Stimulated activated CD8-positive, alpha-beta memory T cell treated with anti-CD3 and anti-CD28 coated beads, Interleukin-7, amount 100 ng/mL, for 48 hours (primary cell): ENCODE measurements at places on chromosomes 16 and 17.

- DNase-seq: no peak
Measured at GRCh38 chr17:2172999-2173398, 118.1 kb downstream of the HIC1 start.

- DNase-seq: no peak
Measured at GRCh38 chr16:53115773-53116172, 61.0 kb downstream of the CHD9 start.

DNA sequence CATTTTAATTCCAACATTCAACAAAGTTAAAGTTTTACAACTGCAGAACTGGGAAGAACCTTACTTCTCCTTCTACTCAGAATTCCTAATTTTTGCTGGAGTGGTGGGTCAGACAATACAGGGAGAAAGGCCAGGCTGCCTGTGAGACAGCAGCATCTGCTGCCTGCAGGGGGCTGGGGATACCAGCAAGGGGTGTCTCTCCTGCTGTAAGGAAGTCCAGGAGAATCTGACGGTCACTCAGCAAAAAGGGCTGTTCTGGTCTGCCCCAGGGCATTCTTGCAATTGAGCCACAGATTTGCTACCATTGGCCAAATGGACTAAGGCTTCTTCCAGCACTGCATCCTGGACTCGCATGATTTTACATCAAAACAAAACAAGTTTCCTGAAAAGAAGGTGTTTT is 426.6 kb upstream of the CDH11 start:
- DNase-seq: no peak

GRCh38 chr17:78919861-78920450 is 5.2 kb downstream of the TIMP2 start:
- no peak for DNase-seq

DNA sequence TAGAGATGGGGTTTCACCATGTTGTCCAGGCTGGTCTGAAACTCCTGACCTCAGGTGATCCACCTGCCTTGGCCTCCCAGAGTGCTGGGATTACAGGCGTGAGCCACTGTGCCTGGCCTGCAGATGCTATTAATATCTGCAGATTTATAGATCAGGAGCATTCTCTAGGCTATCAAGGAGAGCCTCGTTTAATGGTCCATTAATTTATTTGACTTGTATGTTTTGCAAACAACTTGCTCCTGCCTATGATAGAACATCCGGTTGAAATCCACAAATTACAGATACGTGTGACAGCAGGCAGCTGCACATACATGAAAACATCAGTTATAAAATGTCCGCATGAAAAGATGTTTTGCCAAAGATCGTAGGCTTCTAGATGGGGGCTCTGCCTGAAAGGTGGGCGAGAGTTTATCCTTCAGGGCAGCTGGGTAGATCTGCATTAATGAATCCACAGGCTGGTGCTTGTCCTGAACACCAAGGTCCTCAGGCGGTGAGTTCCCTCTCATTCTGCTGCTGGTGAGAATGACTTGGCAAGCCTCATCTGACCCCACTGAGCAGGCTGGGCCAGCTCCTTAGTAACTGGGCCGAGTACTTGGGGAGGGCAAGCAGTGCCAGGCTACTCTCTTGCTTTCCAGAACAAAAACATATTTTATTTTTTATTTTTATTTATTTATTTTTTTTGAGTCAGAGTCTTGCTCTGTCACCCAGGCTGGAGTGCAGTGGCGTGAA is 37.1 kb upstream of the MGAT5B start:
- no peak for DNase-seq

DNA sequence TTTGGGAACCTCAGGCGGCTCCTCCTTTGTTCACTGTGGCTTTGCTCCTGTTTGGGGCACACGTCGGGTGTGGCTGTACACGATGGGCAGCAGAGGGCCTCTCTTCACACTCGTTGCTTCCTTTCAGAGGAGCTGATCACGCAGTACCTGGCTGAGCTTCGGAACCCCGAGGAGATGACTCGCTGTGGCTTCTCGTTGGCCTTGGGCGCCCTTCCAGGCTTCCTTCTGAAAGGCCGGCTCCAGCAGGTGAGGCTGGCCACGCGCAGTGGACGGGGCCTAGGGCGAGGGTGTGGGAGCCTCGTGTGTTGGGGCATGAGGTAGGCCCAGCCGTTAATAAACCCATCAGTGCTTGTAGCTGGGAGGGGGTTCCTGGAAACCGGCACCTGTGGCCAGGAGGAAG is 85.0 kb upstream of the ZNF750 start:
- DNase-seq: no peak

GRCh38 chr16:88353232-88353631 is 29.5 kb upstream of the ZNF469 start:
- no peak for DNase-seq

DNA sequence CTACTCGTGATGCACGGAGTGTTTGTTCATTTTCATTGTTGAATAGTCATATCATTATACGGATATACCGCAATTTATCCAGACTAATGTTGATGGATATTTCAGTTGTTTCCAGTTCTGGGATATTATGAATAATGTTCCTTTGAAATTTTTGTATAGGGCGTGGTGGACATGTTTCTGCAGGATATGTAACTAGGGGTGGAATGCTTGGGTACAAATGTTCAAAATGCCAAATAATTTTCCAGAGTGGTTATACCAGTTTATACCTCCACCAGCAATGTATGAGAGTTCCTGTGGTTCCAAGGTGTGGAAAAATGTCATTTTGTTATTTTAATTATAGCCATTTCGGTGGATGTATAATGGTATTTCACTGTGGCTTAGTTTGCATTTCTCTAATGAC is 53.6 kb downstream of the NUP88 start:
- no peak for DNase-seq

DNA sequence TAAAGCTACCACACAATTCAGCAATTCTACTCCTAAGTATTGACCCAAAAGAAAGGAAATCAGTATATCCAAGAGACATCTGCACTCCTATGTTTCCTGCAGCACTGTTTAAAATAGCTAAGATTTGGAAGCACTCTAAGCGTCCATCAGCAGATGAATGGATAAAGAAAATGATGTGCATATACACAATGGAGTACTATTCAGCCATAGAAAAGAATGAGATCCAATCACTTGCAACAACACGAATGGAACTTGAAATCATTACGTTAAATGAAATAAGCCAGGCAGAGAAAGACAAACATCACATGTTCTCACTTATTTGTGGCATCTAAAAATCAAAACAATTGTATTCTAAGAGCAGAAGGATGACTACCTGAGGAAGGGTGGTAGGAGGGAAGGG is 1.5 kb downstream of the SLFN11 start:
- DNase-seq: no peak

- no peak for DNase-seq
Measured at GRCh38 chr16:48632137-48632774, 22.3 kb upstream of the N4BP1 start.

GRCh38 chr17:19574956-19575355 is 41.3 kb downstream of the SLC47A1 start:
- DNase-seq: no peak

DNA sequence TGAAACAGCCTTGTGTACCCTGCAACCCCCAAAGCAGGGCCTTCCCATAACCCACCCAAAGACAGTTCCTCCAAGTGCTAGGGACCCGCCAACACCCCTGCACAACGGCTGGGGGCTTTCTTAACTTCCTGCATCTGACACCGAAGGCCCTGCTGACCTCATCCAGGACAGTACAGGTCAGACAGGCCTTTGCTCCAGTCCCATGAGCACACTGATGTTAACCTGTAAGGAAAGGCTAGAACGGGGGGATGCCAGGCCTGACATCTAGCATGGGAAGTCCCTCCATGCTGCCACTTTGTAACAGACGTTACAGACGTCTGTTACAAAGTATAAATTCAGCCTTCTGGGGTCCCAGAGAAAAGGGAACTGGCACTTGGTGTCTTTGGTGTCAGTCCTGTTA is 369.1 kb downstream of the CPPED1 start:
- DNase-seq: no peak

- no peak for DNase-seq
Measured at GRCh38 chr17:45110676-45111611, 21.4 kb downstream of the PLCD3 start.

DNA sequence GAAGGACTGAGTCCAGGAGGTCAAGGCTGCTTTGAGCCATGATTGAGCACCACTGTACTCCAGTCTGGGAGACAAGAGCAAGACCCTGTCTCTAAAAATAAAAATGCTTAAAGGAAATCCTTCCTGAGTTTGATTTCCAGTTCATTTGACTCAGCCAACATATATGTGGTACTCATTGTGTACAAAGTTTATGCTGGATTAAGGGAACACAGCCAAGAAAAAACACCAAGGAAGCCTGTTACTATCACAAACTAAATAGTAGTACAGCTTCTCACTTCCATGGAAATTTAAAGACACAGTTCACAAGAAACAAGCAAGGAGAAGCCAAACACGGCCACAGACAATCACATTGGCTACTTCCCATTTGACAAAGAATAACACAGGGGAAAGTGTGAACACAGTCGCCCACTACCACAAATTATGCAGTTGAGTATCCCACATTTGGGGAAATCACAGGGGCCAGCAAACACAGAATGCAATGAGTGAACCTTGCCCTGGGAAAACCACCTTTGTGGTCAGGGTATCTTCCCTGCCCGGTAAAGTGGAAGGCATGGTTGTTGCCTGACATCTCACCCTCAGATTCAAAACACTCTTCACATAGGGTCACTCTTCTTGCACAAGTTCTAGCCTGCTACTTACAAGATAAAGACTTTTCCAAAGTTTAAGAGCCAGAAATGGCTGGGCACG is 14.5 kb downstream of the TEX14 start:
- no peak for DNase-seq

DNA sequence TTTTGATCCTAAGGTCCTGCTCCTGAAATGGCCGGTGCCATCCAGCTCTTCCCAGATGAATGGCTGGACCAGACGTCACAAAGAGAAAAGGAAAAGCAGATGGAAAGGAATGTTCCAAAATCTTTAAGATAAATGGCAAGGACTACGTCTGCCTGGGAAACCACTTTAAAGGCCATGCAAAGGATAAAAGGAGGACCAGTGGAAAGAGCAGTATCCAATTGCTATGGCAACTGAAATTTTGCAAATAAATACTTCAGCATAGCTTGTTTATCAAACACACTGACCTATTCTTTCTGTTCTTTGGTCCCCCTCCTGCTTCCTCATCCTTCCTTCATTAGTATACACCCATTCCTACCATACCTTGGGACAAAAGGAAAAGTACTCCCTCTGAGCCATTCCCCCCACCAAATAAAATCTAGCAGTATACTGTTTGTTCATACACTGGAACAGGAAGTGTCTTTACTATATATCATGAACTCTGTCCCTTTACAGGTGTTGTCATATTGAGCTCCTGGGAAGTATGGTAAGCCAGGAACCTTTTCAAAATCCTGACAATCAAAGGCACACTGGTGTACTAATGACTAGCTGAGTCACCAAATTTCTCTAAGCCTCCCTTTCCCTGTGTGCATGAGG is 37.2 kb upstream of the NUFIP2 start:
- DNase-seq: no peak

- no peak for DNase-seq
Measured at GRCh38 chr16:962901-963814, 7.6 kb downstream of the LMF1 start.

DNA sequence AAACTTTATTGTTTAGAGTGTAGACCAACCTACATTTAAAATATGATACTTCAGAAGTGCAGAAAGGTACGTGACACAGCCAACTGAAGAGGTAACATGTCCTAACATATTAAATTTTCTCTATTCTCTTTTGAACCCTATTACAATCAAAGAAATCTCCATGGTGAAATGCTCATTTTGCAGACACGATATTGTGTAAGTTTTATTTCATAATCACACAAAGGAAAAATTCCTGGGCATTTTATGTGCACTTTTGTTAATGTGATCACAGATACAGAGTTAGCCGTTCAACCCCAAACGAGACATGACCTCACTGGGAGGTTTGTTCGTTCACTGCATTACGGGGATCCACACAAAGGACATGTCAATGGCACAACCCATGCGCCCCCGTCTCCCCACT is 21.8 kb downstream of the KCNJ16 start:
- no peak for DNase-seq

- peak; percentile 60 for DNase-seq
Measured at GRCh38 chr16:9072806-9073341, 18.6 kb upstream of the HAPSTR1 start.

DNA sequence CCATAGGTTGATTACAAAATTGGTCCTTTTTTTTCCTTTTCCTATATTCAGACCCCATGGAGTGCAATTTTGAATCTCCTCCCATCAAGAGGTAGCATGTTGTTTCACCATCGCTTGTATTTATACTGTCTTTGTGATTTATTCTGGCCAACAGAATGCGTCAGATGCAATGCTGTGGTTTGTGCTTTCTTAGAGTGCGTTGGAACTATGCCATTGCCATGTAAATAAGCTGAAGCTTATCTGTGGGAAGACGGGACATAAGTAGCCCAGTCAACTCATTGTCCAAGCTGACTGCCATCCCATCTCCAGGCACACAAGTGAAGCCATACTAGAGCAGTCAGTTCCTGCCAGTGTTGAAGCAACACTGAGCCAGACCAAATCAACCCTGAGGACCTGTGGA is 1339.3 kb upstream of the GOT2 start:
- DNase-seq: no peak

DNA sequence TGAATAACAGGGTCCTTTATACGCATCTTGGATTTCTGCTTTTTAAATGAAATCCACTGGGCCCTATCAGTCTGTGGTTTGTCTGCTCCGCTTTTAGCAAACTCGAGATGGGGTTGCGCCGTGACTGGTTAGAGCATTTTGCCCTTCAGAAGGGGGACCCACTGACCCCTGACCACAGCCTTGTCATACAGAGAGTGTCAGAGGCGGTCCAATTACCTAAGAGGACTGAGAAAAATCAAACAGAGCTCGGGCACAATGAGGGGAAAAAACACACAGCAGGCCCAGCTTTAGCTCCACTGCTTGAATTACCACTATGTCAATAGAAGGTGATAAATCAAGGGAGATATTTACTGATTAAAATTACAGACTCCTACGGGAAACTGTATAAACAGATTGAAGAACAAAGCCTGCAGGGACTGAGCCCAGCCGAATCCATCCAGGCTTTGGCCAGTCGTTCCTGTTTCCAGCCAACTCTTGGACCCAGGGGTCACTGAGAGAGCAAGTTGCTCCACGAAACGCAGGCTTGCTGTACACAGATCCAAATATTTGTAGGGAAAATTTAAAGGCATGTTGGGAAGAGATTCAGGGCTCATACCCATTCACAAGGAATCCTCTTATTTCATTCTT is 131.9 kb upstream of the ZFHX3 start:
- no peak for DNase-seq

DNA sequence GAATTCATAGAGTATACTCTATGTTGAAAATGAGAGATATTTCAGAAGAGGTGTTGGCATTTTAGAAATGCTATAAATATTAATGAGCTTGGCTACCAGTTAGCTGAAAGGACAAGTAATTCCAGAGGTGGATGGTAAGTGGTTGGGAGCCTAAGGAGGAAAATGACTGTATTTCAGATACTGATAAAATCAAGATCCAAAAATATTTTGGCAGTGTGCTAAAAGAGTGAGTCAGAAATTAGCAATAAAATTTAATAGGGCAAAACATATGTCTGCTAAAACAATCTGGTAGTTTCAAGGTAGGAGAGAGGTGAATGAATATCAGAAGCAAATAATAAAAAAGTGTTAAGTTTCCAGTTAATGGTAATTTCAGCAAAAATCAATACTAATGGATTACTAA is 1287.9 kb downstream of the CDH8 start:
- DNase-seq: no peak
